Naive B cell (primary cell): ENCODE measurements at places on chromosomes 6 and 20. TPM values are rescaled to one million over a fixed set of nuclear protein-coding genes. Genes with fewer than 3 reads are reported as not detected.

Gene CFAP61
- polyA plus RNA-seq, result not detected

Gene CRYBG1
- polyA plus RNA-seq, result 14.4 TPM

Gene NHSL1
- polyA plus RNA-seq, result not detected

Gene OR2H2
- polyA plus RNA-seq, result not detected

Gene RGS19
- 133 TPM for polyA plus RNA-seq

DNA sequence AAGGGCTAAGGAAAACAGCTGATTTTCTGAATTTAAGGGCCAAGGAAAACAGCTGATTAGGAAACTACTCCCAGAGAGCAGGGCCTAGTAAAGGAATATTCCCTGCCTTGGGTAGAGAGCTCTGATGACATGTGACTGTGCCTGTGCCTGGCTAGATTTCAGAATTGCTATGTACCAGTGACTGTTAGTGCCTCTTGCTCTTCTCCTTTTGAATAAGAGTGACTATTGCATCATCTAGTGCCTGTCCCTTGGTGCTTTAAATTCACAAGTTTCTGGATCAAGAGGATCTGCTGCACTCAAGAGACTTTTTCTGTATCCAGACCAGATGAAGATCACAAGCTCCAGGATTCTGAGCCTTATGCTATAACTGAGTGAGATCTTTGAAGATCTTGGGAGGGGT, 332.9 kb downstream of the KIF16B start:
- H3K36me3 ChIP-seq, result peaks cover 38% of the 10 kb centered on the region
- H3K4me3 ChIP-seq, result no peak overlapping the region
- H3K4me1 ChIP-seq, result peaks cover 17% of the 10 kb centered on the region
- no peak overlapping the region for H3K27ac ChIP-seq

DNA sequence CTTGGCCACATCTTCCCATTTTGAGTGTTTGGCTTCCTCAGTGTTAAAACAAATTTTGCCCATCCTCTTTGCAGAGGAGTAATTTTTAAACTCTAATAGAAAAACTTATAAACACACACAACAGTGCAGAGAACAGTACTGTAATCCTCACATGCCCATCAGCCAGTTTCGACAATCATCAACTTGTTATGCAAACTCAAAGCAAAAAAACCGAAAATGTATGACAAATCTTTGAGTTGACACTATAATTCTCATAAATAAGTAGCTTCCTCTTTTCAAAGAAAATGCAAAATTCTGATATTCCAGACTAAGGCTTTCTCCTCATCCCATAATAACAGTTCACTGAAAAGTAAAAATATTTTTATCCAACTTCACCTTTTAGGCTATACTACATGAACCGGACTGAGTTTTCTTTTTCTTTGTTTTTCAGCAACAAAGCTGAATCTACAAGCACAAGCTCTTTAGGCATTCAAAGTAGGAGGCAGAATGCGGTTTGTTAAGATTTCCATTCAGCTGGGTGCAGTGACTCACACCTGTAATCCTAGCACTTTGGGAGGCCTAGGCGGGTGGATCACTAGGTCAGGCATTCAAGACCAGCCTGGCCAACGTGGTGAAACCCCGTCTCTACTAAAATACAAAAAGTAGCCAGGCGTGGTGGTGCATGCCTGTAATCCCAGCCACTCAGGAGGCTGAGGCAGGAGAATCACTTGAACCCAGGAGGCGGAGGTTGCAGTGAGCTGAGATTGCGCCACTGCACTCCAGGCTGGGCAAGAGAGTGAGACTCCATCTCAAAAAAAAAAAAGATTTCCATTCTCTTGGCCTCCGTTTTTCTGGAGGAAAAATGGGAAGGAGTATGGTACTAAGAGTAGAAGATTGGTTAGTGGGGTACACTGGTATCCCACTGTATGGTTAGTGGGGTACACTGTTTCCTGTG, 74.8 kb downstream of the GCNT2 start:
- peaks cover 59% of the 10 kb centered on the region for H3K4me1 ChIP-seq
- H3K27me3 ChIP-seq, result no peaks in the 10 kb centered on the region
- H3K27ac ChIP-seq, result no peak overlapping the region
- peaks cover 2% of the 10 kb centered on the region for H3K36me3 ChIP-seq
- no peak overlapping the region for H3K4me3 ChIP-seq

- H3K4me1 ChIP-seq, result peaks cover 45% of the 10 kb centered on the region
- H3K27me3 ChIP-seq, result no peaks in the 10 kb centered on the region
- H3K27ac ChIP-seq, result no peak overlapping the region
- no peak overlapping the region for H3K4me3 ChIP-seq
- H3K36me3 ChIP-seq, result peaks cover 16% of the 10 kb centered on the region
Observed at GRCh38 chr6:36612101-36612625, 18.0 kb downstream of the SRSF3 start.

- peaks cover 27% of the 10 kb centered on the region for H3K27me3 ChIP-seq
- H3K36me3 ChIP-seq, result no peaks in the 10 kb centered on the region
- H3K4me3 ChIP-seq, result no peak overlapping the region
- peaks cover 16% of the 10 kb centered on the region for H3K4me1 ChIP-seq
- no peak overlapping the region for H3K27ac ChIP-seq
Observed at GRCh38 chr6:11730641-11731040, 48.0 kb downstream of the ADTRP start.
